ENCODE measurements at places on chromosomes 13 and 19. TPM values are rescaled to one million over a fixed set of nuclear protein-coding genes. Genes with fewer than 3 reads are reported as not detected.

The MATK gene
- polyA plus RNA-seq, result 1.4 TPM

The RNF17 gene
- 0.18 TPM for polyA plus RNA-seq

DNA sequence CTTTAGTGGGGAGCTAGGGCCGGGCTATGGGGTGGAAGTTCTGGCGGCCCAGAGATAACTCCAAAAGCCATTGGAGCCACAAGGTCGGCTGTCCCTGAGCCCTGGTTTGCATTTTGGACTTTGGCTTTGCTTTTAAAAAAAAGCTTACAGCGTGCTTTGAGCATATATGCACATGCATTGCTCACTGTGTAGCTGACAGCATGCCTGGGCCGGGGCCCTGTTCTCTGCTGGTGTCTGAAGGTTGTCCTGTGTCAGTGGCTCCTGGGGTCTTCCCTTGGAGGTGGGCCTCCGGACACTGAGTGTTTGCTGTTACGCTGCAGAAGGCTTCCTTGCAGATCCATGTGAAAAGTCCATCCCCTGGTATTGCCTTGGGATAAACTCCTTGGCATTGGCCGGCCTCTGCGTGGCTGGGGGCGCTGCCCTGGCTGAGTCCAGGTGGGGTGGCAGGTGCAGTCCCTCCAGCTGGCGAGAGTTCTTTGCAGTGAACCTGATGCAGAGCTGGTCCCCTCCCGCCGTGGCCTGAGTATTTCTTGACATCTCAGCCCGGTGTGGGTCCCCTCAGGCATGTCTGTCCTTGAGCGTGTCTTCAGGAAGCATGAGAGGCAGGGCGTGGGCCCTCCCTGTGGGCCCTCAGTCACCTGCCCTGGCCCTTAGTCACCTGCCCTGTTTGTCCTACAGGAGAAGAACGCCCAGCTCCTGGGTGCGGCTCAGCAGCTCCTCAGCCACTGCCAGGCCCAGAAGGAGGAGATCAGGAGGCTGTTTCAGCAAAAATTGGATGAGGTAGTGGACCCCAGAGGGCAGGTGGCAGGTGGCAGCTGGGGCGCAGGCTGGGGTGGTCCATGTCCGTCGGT, 23.0 kb downstream of the PLEKHJ1 start:
- no peak for DNase-seq

- no peak for DNase-seq
Measured at GRCh38 chr19:11194656-11195558, 2.4 kb downstream of the KANK2 start.

The RHPN2 gene
- polyA plus RNA-seq, result 17.4 TPM

The CBARP gene
- polyA plus RNA-seq, result 1.8 TPM
